T1000 (cell line): ENCODE measurements at places on chromosomes 12 and 14.

DNA sequence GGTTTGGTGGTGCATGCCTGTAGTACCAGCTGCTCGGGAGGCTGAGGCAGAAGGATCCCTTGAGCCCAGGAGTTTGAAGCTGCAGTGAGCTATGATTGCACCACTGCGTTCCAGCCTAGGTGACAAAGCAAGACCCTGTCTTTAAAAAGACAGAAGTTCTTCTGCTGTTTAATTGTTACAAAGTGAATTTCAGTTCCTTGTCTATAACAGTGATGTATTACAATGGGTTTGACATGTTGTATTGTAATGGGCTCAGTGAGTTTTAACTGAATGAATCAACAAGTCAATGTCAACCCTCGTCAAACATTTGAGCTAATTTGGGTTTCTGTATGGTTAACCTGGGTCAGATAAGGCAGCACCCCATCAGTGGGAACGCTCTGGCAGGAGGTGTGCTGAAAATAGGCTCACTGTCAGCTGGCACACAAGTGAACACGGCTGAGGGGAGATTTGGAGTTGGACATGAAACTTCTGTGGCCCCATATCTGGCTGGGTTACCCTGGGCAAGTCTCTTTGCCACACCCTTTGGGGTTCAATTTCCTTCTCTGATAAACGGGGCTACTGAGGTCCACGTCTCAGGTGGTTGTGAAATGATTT lies 14.0 kb upstream of the TRPV4 start:
- DNase-seq, result no peak

DNA sequence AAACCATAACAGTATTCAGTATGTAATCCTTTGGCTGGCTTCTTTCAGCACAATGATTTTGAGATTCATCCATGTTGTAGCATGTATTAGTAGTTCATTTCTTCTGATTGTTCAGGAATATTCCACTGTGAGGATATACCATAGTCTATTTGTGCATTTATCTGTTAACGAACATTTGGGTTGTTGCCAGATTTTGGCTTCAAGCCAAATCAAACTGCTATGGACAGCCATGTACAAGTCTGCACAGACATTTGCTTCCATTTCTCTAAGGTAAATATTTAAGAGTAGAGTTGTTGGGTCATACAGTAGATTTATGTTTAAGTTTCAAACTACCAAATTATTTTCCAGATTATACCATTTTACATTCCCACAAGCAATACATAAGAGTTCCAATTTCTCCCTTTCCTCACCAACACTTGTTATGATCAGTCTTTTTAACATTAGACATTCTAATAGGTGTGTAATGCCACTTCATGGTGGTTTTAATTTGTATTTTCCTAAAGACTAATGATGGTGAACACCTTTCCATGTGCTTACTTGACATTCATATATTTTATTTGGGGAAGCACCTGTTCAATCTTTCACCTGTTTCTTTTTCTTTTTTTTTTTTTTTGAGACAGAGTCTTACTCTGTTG lies 56.6 kb downstream of the ZFYVE21 start:
- DNase-seq, result no peak

DNA sequence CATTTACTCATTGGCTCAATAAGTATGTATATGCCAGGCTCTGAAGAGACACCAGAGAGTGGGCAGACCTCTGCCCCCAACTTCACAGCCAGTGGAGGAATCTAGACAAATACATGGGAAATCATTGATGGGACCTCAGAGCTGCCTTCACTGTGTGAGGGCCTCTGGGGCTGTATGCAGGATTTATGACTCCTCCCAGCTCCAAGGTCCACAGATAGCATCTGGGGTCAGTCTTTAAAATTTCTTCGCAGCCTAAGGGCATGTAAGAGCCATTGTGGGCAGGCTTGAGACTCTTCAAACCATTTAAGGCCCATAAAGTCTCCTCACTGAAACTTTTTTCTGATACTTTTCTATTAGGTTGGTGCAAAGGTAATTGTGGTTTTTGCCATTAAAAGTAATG lies 125.5 kb downstream of the SPTSSA start:
- DNase-seq, result no peak

DNA sequence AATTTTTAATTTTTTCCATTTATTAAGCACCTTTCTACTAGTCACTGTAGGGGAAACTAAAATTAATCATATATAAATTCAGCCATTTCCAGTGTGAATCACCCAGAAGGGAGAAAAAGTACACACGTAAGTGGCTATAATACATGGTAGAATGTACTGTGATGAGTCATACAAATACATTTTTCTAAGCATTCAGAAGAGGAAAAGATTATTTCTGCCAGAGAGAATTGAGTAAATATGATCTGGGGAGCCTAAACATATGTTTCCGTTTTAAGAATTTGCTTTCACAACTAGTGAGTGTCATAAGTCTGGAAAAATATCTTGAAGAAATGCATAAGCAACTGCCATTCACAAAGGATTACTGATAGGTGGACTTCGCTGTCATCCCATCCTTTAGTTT lies 102.8 kb downstream of the TGFB3 start:
- DNase-seq, result no peak

GRCh38 chr14:36451310-36452065 lies 68.5 kb downstream of the NKX2-1 start:
- DNase-seq, result no peak

DNA sequence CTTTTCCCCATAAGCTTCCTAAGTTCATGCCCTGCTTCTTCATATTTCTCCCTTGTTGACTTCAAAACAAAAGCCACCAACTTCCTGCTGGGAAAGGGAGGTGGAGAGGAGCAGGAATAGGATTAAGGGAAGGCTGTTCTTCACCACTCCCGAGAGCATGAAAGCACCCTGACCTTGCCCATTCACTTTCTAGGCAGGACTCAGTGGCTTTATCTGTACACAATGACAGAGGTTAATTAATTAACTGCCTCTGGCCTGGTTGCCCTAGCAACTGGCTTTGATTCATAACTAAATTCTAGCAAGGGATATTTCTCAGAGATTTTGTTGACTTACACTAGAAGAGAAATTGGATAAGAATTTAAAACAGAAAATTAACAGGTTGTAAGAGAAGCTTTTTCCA lies 396.8 kb downstream of the RPS29 start:
- no peak for DNase-seq

DNA sequence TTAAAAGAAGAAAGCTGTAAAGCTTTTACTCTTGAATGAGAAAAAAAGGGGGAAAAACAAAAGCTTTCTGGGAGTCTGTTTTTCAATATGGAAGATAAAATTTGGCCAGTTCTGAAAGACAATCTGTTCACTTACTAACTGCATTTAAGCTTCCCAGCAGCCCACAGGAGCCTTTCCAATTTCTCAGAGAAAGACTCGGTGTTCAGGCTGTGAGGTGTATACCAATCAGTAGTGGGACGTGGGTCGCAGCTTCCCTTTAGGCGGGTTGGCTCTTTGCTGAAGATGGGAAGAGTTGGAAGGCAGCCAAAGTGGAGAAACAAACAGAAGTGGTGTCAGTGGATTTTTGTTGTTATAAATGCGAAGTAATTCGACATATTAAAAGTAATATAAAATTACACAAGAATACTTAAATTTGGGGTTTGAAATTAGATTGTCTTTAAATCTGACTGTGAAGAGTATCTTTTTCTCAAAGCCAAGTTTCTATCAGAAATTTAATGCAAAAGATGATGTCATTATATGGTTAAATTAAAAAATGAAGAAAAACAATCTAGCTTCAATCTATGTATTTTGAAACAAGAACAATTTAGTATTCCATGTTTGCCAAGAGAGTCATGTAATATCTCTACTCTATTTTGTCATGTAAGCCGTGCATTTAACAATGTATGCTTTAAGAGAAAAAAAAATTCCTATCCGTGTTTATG lies 590.2 kb upstream of the ATXN7L3B start:
- DNase-seq, result no peak

- no peak for DNase-seq
These were observed 34.0 kb downstream of the TCHP start for GRCh38 chr12:109934026-109934425.

GRCh38 chr12:18851271-18851670 lies 113.4 kb downstream of the CAPZA3 start:
- no peak for DNase-seq

- no peak for DNase-seq
These were observed 11.6 kb downstream of the FBXW8 start for GRCh38 chr12:116922194-116922897.

GRCh38 chr12:25705261-25705660 lies 152.2 kb upstream of the LMNTD1 start:
- DNase-seq, result no peak

DNA sequence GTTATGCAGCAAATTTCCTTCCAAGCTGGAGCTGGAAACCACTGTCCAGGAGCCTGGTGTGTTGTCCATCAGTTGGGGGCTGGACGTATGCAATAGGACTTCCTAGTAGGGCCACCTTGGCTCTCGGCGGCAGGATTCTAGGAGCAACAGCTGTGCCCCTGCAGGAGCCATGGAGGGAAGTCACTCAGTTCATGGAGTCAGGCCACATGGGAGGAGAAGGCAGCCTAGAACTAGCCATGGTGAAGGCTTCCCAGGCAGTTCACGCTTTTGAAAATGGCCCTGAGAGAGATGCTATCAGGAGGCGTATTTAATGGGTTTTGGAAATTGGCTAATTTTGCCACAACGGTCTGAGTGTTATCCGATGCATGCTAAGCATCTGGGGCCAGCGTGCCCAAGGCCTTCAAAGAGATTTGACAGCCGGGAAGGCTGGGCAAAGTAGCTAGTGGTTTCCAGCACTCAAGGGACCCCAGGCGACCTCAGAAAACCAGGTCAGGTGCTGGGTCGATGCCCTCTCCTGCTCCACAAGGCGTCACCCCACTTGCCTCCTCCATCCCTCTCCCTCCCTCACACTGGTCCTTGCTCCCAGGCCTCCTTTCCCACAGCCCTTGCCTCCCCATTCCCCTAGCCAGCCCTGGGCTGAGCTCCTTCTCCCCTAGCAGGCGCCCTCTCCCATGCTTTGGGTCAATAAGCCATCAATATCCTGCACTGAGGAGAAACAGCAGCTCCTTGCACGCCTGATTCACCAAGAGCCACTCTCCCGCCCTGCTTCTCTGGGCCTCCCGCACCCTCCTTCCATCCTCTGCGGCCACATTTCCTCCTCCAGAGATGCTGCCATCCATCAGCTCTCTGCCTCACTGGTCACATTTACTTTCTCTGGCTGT lies 30.9 kb upstream of the SYNDIG1L start:
- no peak for DNase-seq

GRCh38 chr14:60505448-60505847 lies 3.5 kb upstream of the SIX6 start:
- DNase-seq, result no peak

GRCh38 chr12:127963933-127964332 lies 303.0 kb upstream of the TMEM132C start:
- DNase-seq, result no peak

- DNase-seq, result no peak
These were observed 110.4 kb downstream of the BCAT1 start for GRCh38 chr12:24838531-24838950.

- no peak for DNase-seq
These were observed 43.1 kb downstream of the DNAH10 start for GRCh38 chr12:123805173-123805572.

DNA sequence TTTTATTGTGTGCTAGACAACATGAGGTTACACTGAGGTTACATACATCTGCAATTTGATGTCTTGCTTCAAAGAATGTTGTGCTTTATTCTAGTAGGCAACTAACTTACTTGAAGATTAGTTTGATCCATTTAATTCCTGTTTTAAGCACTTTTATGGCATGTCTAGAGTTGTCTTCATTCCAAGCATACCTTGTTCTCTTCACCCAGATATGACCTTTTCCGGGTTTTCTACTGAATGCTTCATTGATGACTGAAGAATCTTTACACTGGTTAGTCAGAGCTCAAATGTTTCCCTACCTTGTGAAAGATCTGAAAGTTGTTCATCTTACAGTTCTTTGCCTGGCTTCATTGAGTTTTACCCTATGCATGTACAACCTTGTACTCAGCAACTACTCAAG lies 274.0 kb upstream of the KITLG start:
- no peak for DNase-seq

- peak; percentile 63 for DNase-seq
These were observed 22.1 kb downstream of the LGMN start for GRCh38 chr14:92726135-92726932.

DNA sequence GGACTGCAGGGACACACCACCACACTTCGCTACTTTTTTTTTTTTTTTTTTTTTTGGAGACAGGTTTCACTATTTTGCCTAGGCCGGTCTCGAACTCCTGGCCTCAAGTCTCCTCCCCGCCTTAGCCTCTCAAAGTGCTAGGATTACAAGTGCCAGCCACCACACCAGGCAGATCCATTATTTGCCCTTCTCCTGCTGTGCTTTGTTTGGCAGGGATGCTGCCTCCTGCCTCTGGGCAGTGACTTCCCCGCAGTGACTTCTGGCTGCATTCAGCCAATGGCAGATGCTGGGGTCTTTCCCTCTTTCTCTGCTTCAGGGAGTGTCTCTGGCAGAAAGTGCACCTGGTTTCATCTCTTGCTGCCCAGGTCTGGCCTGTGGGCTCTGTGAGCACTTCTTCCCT lies 6.7 kb upstream of the MORN3 start:
- no peak for DNase-seq

- no peak for DNase-seq
These were observed 21.8 kb upstream of the EGLN3 start for GRCh38 chr14:33972583-33973081.
